ENCODE measurements at places on chromosomes 13 and 19.

DNA sequence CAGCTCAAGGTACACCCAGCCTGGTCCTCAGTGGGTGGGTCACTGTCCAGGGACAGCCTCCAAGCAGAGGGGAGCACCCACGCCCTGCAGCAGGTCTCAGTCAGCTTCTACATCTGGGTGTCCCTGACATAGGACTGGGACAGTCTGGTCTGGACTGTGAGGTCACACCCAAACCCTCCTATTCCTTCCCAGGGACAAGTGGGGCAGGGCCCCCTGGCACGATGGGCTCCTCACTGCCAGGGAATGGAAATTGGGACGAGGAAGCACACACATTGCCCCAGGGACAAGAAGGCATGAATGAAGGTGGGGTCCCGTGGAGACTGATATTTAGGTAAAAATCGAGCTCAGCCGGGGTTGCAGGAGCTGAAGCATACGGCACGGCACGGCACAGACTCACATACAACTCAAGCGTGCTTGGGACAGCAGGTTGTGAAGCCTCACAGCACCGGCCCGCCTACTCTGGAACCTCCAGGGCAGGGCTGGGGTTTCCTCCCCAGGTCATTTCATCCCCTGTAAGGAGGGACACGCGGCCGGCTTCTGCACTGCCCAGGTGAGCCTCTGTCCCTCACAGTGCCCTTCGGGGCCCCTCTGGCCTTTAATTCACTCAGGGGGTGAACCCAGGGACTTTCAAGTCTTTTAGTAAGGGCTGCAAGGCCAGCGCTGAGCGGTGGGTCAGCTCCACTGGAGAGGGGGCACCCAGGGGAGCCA, 3.5 kb downstream of the PNMA8B start:
- no peak for DNase-seq

GRCh38 chr19:31725051-31725450, 375.8 kb upstream of the TSHZ3 start:
- no peak for DNase-seq

GRCh38 chr13:51435002-51435578, 17.7 kb downstream of the INTS6 start:
- no peak for DNase-seq

GRCh38 chr19:43563816-43564457, 11.4 kb downstream of the XRCC1 start:
- no peak for DNase-seq

DNA sequence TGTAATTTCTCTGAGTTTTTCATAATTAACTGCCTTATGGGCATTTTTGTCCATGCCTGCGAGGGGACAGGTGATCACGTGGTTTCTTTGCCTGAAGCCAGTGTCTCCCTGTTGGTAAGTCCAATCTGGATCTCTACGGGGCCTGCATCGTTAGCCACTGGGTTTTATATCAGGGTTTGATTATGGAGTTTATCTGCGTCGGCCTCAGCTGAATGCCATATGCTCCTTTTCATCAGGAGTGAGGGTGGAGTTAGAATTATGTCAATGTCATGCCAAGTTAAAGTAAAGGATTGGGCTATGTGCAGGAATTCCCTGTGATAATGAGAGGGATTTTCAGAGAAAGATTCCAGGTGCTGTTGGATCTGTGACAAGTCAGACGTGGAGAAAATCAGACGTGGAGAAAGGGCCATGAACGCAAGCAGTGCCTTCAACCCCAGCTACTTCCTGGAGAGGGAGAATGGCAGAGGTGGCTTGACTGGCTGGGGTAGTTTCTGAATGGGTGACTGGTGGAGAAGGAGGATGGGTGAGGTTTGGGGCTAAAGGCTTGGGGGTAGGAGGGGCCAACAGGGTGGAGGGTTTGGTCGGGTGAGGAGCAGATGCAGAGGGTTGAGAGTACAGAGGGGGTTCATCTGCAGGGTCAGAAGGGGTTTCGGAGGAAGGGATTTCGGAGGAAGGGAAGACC, 24.3 kb downstream of the TMEM255B start:
- no peak for DNase-seq

Measured in stimulated activated CD4-positive, alpha-beta T cell treated with anti-CD3 and anti-CD28 coated beads, Interleukin-2, amount 100 ng/mL, for 24 hours (primary cell).